ENCODE measurements at places on chromosomes 3 and 15.

DNA sequence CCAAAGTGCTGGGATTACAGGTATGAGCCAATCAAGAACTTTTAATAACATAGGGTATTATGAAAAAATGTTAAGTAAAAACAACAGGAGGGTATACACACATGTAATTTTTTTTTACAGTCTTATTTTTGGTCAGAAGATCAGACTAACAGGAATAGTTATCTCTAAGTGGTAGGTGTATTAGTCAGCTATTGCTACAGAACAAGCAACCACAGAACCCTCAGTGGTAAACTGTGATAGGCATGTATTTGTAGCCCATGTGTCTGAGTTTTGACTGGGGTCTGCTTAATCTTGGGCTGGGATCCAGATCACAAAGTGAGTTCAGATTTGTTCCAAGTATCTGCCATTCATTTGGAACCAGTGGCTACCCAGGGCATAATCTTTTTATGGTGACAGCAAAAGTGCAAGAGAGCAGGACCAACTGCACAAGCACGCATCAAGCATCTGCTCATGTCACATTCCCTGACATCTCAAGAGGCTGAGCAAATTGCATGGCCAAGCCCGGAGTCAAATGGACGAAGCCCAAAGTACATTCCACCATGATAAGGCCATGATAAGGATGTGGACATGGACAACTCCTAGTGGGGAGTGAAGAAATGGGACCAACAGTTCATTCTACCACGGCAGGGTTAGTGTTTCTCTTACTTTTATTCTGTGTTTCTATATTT is 3.0 kb upstream of the IL5RA start:
- DNase-seq: no peak

GRCh38 chr3:194130807-194131589 is 5.0 kb upstream of the HES1 start:
- DNase-seq: no peak

DNA sequence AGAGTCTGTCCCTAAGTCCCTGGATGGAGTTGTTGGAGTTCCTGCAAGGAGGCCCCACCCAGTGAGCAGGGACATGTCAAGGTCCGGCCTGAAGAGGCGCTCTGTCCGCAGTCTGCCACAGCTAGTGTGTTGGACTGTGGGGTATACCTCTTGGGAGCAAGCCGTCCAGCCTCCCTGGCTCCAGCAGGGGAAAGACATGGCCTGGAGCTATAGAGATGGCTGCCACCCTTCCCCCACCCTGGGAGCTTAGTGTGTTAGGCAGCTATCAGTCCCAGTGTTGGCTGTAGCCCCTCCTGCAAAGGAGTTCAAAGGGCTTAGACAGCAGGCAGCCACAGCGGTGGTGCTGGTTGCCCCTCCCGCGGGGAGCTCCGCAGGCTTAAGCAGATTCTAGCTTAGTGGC is 20.3 kb downstream of the IMPG2 start:
- DNase-seq: no peak

DNA sequence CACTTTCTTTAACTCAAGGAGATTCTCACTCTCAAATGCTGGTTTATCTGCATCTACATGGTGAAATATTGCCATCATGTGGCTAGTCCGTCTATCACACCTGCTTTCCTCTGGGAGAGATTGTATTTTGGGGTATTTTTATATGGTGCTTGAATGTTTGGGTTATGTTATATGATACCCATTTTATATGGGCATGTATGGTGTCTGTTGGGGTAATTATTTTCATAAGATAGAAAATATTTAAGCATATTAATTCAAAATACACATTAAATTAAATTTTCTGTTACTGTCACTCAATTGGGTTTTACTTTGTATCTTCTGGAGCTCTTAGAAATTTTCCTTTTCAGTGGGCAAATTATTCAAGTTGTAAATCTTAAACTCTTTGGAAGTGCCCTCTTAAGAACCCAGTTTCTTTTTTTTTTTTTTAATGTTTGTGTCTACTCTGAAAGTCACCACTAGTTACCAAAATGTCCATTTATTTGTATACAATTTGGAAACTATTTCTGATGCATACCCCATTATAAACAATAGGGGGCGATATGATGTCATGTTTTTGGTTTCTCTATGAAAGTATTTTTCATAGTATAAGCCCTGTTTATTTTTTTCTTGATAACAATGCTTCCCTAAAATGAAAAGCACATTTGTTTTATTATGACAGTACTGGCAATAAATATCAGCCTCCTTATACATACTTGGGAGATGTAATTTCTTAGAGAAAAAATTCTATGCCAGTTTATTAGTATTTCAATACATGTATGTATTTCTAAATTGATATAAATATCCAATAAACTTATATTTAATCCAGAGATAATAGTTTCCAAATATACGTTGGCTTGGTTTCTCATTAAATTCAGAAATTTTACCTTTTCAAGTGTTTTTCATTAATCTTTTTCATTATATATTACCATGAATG is 36.1 kb upstream of the PLSCR5 start:
- no peak for DNase-seq

GRCh38 chr3:80655216-80655615 is 887.4 kb upstream of the ROBO1 start:
- no peak for DNase-seq

- no peak for DNase-seq
Observed at GRCh38 chr3:109081746-109082510, 36.0 kb downstream of the MORC1 start.

GRCh38 chr3:134938029-134938525 is 143.0 kb downstream of the EPHB1 start:
- DNase-seq: no peak

DNA sequence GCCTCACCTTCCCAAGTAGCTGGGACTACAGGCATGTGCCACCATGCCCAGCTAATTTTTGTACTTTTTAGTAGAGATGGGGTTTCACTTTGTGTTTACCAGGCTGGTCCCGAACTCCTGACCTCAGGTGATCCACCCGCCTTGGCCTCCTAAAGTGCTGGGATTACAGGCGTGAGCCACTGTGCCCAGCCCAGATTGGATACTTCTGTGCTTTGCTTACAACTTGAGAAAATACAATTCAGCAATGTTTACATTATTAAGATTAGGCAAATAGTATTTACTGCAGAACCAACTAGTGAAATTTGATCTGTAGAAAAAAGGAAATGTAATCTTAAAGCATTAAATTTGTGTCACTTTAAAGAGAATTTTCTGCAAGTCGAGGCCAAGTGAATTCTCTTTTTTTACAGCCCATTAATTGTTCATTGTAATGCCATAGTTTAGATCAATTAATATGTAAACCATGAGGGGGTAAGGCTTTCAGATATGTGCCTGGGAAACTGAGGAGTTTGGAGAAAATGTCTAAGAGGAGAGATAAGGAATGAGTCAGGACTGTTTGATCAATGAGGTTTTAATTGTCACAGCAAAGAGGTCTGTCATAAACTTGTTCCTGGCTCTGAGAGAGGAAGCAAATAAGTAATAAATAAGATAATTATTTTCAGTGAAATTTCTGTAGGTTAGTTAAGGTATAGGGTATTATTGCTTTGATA is 15.3 kb downstream of the PYDC2 start:
- DNase-seq: no peak

- no peak for DNase-seq
Observed at GRCh38 chr3:131485119-131485518, 17.7 kb downstream of the MRPL3 start.

- DNase-seq: no peak
Observed at GRCh38 chr3:39255503-39256325, 24.1 kb downstream of the CX3CR1 start.

- no peak for DNase-seq
Observed at GRCh38 chr3:126618760-126619159, 36.2 kb downstream of the TXNRD3 start.

DNA sequence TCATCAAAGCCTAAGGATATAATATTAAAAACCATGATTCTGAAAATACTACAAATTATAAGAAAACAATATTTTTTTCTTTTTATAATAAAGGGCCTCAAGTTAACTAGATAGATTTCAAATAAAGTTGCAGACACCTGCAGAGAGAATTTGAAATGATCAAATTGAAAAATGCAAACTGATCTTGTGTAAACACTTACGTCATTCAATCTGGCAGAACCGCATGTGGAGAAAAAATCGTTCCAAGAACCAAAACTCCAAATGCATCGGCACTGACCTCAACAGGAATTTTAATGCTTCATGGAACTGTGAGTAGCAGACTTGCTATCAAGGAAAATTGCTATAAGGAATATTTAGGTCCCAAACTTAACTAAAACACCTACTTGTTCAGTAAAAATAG is 17.2 kb downstream of the CPA3 start:
- DNase-seq: no peak

- no peak for DNase-seq
Observed at GRCh38 chr3:39126532-39127071, 19.1 kb downstream of the TTC21A start.

DNA sequence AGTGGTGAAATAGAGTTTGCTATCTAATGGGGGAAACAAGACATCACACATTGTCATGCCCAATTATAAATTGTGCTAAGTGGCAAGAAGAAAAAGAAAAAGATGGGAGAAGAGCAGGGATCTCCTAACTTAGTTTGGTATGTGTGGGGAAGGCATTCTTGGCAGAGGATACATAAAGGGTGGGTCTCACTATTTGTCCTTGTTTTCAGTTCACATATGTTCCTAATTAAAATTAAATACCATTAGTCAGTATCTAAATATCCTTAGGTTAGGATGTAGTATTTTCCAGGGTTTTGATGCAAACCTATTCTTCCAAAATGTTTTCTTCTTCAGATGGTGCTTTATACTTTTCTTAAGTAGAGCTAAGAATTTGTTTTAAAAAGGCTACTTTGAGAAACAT is 173.7 kb downstream of the B3GALNT1 start:
- no peak for DNase-seq

DNA sequence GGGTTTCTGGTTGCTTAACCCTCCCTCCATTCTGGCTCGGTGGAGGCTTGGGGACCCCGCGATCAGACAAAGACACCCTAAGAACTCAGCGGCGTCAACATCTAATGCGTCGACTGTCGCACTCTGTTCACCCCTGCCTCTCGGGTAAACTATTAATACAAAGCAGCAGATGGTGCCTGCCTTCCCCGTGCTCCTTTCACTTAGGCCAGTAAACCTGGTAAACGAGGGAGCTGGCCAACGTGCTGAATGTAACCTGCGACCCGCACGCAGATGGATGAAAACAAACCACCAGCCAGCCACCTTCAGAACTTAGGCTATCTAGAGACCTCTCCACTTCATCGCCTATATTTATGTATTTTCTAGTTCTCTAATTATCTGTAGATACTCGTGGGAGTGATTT is 848 bp upstream of the CADPS start:
- DNase-seq: peak; percentile 27
